Right renal cortex interstitium (tissue), 3 donors: ENCODE measurements at places on chromosomes 3 and 15.

GRCh38 chr3:188684276-188684675, 487.5 kb upstream of the TPRG1 start:
- DNase-seq: no peak

GRCh38 chr3:186048119-186048518, 60.8 kb downstream of the ETV5 start:
- no peak for DNase-seq

- no peak for DNase-seq
Observed at GRCh38 chr15:64697911-64698369, 77.4 kb downstream of the RBPMS2 start.

GRCh38 chr3:175430983-175431773, 572.0 kb downstream of the NAALADL2 start:
- DNase-seq: no peak

- no peak for DNase-seq
Observed at GRCh38 chr3:159232966-159233365, 431.1 kb downstream of the MFSD1 start.

- DNase-seq: no peak
Observed at GRCh38 chr3:135261214-135261775, 466.2 kb downstream of the EPHB1 start.
